Hematopoietic multipotent progenitor cell (in vitro differentiated cells): ENCODE measurements at places on chromosomes 2 and 18.

GRCh38 chr2:9205486-9205885, 1.1 kb upstream of the ASAP2 start:
- peak; percentile 29 for DNase-seq

GRCh38 chr2:8089596-8089995, 592.3 kb upstream of the ID2 start:
- DNase-seq: no peak

DNA sequence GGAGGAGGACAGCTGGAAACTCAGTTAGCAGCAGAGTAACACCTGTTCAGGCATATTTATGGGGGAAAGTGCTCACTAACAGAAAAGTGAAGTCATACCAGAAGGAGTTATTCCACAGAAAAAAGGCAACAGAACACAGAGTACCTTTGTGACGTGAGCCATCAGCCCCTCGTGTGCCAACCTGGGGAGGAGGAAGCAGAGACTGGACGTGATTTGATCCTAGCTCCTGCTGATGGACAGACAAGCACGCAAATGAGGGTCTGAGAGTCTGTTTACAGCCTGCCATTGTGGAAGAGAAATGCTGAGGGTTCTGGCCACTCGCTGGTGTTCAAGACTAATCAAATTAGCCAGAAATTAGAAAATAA, 120.7 kb downstream of the ZNF521 start:
- no peak for DNase-seq

GRCh38 chr2:99422599-99422998, 67.2 kb downstream of the REV1 start:
- no peak for DNase-seq

DNA sequence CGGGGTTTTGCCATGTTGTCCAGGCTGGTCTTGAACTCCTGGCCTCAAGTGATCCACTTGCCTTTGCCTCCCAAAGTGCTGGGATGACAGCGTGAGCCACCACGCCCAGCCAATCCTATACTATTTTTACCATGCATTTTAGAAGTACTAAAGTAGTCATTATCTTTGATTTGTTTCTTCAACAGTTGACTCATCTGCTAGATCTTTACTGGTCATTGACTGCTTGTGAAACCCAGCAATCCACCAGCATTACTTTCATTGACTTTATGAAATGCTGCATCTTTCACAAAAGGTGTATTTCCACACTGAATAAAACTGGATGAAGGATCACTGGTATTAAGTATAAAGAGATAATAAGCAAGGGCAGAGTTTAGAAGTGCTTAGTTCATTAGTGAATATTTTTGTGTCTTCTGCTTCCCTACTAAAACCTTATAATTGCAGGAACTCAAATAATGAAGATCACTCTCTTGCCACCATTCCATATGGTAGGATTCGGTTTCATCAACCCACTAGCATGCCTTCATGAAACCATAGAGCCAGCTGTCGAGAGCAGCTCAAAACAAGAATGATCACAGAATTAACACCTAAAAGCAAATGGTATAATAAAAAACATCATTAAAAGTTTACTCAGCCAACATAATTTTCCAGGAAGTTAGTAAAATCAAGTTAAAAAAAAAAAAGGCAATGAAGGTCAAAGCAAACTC, 33.1 kb downstream of the IRS1 start:
- DNase-seq: no peak

- DNase-seq: no peak
These were observed 37.3 kb downstream of the ST3GAL5 start for GRCh38 chr2:85851253-85852151.

- DNase-seq: no peak
These were observed 219.5 kb upstream of the SOX11 start for GRCh38 chr2:5472673-5473072.

GRCh38 chr2:229489016-229489415, 217.9 kb upstream of the PID1 start:
- DNase-seq: no peak

DNA sequence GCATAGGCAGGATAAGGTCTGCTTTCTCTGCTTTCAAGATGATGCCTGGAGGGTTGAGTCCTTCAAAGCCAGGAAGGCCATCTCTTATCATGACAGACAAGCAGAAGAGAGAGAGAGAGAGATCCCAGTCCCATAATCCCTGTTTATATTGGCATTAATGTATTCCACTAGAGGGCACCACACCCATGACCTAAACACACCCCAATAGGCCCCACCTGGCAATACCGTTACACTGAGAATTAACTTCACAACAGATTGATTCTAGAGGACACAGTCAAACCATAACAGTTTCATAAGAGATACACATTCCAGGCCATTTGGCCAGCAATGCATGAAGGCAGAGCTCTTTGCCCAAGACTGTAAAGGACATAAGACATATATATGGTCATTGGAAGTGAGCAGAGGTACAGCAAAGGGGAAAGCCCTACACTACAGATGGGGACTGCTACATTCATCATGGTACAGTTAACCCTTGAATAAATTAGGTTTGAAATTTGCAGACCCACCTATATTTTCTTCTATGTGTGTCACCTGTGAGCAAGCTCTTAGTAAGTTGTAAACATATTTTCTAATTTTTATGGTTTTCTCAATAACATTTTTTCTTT, 1516.1 kb downstream of the RPIA start:
- peak; percentile 70 for DNase-seq

GRCh38 chr2:26838121-26838906, 9.6 kb upstream of the DPYSL5 start:
- DNase-seq: peak; percentile 64

GRCh38 chr18:5295231-5295920, at the start of gene ZBTB14:
Gene ZBTB14, minus strand, starts transcription at chr18:5295726. Its CDS starts 2,480 bp downstream, at chr18:5293246.
- DNase-seq: peak; percentile 78
